CD4-positive, alpha-beta T cell treated with Interleukin-4 for 1 hour (primary cell): ENCODE measurements at places on chromosomes 2 and 18.

DNA sequence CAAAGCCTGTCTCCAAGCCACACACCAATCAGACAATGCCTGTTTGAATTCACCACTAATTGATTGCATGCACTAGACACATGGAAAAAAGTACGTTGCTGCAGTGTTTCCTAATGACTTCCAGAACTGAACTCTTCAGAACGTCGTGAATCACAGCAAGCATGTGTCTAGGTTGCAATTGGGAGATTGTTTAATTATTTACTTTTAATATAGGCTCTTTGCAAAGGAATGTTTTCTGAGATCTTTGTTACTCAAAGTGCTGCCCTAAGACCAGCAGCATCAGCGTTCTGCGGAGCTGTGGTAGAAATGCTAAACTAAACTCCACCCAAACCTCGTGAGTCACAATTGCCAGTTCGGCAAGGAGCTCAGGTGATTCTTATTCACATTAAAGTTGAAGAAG, 52.7 kb upstream of the CCDC68 start:
- DNase-seq, result no peak

- no peak for DNase-seq
These were observed 87.8 kb downstream of the KCTD1 start for GRCh38 chr18:26460449-26461091.

- DNase-seq, result no peak
These were observed 10.3 kb downstream of the FBLN7 start for GRCh38 chr2:112148477-112148876.

DNA sequence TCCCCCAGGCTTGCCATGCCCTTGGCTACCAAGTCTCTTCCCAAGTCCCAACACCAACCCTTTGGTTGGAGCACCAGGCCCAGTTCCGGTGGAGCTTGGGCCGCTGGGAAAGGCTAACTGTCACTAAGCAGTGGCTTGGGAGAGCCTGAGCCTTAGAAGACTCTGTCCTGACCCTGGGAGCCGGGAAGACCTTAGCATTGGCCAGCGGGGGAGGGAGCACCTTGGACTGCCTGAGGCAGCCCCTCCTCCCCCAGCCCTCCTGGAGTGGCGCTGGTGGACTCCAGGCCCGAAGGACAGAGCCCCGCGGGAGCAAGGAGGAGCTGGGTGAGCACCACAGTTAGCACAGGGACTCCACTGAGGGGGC, 62.5 kb upstream of the POMC start:
- no peak for DNase-seq

DNA sequence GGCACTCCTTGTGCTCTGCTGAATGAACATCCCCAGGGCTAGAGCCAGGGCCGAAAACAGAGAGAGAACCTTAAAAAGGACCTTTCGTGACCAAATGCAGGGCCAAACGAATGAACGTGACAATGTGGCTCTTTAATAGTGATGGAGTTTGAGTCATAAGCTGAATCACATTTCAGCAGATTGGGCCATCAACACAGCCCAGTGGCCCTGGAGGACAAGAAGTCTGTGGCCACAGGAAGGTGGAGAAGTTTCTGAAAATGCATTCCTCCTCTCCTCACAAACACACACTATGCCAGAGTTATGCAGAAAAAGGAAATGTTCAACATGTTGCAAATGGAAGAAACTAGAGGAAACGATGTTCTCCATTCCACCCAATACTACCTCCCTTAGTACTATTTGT, 415.8 kb downstream of the HRH4 start:
- DNase-seq, result no peak

- no peak for DNase-seq
These were observed 6.8 kb upstream of the TOGARAM2 start for GRCh38 chr2:28974252-28974651.

- DNase-seq, result no peak
These were observed 208.6 kb downstream of the C1D start for GRCh38 chr2:67854103-67854743.

DNA sequence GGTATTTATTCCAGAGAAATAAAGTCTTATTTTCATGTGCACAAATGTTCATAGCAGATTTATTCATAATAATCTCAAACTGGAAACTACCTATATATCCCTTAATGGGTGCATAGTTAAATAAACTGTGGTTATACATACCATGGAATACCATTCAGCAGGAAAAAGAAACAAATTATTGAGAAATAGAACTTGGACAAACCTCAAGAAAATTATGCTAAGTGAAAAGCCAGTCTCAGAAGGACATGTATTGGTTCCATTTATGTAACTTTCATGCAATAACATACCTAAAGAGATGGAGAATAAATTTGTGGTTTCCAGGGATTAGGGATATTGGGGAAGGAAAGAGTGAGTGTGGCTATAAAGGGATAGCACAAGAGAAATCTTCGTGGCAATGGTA, 452.6 kb downstream of the SETBP1 start:
- DNase-seq, result no peak

GRCh38 chr2:107728586-107728985, 98.1 kb upstream of the RGPD4 start:
- no peak for DNase-seq

DNA sequence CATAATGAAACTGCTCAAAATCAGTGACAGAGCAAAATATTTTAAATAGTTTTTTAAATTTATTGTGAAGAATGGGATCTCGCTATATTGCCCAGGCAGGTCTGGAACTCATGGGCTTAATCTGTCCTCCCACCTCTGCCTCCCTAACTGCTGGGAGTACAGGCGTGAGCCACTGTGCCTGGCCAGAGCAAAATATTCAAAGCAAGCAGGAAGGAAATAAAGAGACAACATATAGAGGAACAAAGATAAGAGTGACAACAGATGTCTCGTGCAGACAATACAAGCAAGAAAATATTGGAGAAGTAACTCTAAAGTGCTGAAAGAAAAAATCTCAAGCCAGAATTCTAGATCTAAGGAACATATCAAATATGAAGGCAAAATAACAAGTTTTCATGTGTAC, 5.0 kb upstream of the SCLY start:
- no peak for DNase-seq

DNA sequence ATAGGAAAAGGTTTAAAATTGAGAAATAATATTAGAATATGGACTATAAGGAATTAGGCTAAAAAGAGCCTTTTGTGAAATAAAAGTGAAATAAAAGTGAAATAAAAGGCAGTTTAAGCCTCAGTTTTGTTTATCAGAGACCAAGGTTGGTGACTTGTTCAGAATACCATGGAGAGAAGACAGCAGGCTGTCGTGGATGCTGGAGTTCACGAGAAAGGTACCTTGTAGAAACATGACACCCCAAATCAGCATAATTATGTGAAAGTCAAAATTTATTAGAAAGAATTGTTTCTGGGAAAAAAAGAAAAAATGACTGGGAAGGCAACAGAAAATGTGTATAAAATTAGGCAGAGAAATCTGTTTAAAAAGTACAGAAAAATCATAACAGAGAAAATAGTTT, 46.5 kb upstream of the SPAG16 start:
- DNase-seq, result no peak

GRCh38 chr2:207156451-207157161, 9.1 kb downstream of the KLF7 start:
- DNase-seq, result no peak

DNA sequence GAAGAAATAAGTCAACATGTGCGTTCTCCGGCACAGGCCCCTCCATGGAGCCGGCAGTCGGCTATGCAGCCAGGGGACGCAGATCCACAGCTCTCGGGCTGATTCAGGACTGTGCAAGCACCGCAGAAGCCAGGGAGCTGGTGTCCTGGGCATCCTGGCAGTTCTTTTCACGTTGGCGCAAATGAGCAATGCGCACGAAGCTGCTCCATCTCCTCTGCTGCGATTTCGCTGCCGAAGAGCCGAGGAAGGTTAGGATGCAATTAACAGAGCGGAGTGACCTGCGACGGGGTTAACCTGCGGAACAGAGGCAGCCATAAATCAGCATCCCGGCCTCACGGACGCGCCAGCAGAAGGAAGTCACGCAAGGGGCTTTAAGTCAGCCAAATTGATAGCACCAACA, 107.1 kb upstream of the POU3F3 start:
- no peak for DNase-seq

- DNase-seq, result no peak
These were observed 23.1 kb downstream of the FAM178B start for GRCh38 chr2:96963316-96963715.

DNA sequence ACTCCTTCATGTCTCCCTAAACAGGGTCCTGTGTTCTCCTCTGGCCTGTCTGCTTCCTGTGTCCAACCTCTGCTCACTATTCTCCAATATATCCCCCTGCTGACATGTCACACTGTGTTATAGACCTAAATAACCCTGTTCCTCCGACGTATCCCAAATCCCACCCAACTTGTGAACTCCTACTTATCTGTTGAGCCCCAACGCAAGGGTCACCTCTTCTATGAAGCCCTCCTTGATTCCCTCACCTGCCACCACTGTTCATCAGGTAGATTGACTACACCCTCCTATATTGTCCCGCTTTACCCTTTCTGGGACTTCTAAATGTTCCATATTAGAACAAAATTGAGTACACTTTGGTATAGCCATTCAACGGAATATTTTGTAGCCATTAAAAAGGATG, 42.1 kb downstream of the PCARE start:
- DNase-seq, result no peak

GRCh38 chr2:40512256-40512655, 60.4 kb upstream of the SLC8A1 start:
- no peak for DNase-seq

- DNase-seq, result no peak
These were observed 195.8 kb upstream of the TNP1 start for GRCh38 chr2:217055624-217056023.

GRCh38 chr2:134155134-134155533, 98.7 kb upstream of the MGAT5 start:
- DNase-seq, result no peak
